Nephron progenitor cell (in vitro differentiated cells): ENCODE measurements at places on chromosomes 1 and 21.

- DNase-seq: no peak
Measured at GRCh38 chr1:1564268-1564667, 10.4 kb downstream of the SSU72 start.

DNA sequence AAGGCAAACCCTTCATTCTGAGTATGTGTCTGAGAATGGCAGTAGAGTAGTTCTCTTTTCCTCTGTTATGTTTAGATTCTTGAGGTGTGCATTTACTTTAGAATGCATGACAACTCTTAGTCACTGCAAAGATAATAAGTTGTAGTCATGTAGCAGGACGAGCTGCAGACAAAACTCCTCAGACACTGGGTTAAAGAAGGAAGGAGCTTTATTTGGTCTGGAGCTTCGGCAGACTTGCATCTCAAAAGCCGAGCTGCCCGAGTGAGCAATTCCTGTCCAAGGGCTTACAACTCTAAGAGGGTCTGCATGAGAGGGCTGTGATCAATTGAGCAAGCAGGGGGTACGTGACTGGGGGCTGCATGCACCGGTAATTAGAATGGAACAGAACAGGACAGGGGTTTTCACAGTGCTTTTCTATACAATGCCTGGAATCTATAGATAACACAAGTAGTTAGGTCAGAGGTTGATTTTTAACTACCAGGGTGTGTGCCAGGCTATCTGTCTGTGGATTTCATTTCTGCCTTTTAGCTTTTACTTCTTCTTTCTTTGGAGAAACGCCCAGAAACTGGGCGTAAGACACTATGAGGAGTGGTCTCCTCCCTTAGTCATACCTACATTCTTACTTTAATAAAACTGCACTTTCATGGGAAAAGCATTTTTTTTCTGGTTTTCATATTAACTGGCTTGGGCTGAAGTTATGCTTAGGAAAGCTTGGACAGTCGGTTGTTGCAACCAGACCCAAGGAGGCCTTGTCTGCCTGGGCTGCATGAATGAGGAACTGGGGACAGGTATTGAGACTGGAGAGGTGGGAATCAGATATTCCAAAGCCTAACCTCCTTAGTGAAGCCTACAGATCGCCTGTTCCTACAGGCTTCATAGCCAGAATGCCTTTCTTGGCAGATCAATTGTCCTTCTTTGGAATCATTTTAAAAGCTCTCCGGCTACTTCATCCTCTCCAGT lies 115.1 kb downstream of the RHOU start:
- DNase-seq: no peak

GRCh38 chr1:35222322-35223083 lies 29.6 kb upstream of the SFPQ start:
- DNase-seq: no peak

DNA sequence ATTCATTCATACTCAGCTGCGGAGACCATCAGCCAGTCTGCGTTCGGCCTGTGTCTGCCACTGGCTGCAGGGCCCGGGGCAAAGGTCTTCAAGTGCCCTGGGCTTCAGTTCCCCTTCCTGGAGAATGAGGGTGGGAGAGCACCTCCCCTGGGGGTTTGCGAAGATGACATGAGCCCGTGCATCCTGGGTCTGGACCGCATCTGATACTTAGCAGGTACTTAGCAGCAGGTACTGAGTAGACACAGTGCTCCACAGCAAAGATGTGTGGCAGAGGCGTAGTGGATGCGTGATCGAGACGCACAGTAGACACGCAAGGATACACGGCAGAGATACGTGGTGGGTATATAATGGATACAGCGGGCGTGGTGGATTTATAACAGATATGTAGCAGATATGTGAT lies 51.3 kb downstream of the PRKCZ start:
- DNase-seq: no peak

DNA sequence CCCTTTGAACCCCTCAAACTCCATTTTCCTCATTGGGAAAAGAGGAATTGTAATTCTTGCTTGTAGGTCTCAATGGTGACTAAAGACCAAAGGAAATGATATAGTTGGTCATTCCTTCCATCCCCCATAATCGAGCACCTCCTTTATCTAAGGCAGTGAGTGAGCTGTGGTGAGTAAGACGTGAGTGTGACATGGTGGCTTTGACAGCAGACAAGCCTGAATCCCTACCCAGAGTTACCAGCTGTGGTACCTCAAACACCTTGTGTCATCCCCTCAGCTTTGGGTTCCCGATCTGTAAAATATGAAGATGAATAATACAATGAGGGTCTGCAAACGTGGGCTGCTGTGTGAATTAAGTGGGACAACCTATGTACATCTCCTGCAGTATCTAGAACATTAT lies 8.4 kb downstream of the TRAF5 start:
- DNase-seq: no peak

DNA sequence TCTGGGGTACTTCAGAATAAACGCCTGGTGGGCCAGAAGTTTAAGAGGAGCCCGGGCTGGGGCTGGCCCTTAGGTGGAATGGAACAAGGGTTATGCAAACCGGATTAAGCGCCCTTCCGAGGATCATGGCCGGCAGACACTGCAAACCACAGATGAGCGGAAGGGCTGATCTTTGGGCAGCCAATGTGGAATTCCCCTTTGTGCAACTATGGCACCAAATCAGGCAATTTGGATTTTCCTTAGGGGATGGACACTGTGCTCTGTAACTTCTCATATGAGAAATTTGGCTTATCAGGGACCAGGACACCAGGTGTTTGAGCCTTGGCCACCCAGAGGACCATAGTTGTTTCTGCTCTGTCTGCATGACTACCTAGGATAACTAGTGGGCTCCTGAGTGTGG lies 5.7 kb upstream of the IL10 start:
- no peak for DNase-seq

- DNase-seq: no peak
Measured at GRCh38 chr1:10852486-10852885, 56.0 kb upstream of the CASZ1 start.

- peak; percentile 70 for DNase-seq
Measured at GRCh38 chr1:201309416-201309815, 26.1 kb downstream of the PKP1 start.

DNA sequence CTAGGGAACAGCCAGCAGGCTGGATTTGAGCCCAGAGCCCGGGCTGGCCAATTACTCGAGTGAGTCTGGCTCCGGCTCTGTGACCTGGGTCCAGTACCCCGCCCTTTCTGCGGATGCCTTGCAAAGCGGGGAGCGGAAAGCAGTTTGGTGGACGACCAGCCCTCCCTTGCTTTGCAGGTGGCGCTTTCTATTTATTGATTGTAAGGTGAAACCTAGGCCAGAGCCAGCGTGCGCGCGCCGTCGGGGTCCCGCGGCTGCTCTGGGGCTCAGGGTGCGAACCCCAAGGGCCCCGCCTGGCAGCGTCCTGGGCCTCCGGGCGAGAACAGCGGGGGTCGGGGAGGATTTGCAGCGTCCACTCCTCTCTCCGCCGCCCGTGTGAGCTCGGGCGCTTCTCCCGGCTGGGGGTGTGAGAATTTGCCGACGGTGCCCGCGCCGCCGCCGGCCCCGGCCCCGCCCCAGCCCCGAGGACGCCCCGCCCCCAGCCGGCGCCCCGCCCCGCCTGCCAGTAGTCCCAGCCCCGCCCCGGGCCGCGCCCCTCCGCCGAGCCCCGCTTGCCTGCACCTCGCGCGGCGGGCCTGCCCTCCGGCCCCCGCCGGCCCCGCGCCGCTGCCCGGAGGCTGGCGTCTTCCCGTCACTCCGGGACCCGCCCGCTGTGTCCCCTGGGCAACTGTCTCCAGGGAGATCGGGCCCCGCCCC lies 37.6 kb downstream of the PIK3CD start:
- peak; percentile 94 for DNase-seq

DNA sequence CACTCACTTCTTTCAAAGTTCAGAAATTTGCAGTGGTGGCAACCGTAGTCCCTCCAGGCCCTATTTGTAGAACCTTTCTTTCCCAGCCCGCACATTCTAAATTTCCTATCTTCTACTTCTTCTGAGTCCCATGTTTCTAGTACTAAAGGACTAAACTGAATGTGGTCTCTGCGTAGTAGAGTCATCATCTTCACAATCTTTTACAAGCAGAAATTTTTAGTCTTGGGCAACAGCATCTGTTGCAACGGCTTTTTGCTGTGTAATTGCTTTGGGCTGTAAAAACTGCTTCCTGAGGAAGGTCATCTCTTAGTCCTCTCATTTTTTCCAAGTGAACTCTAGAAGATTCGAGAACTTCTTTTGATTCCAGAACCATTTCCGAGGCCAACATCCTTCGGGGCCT lies 23.9 kb downstream of the VAV3 start:
- no peak for DNase-seq

DNA sequence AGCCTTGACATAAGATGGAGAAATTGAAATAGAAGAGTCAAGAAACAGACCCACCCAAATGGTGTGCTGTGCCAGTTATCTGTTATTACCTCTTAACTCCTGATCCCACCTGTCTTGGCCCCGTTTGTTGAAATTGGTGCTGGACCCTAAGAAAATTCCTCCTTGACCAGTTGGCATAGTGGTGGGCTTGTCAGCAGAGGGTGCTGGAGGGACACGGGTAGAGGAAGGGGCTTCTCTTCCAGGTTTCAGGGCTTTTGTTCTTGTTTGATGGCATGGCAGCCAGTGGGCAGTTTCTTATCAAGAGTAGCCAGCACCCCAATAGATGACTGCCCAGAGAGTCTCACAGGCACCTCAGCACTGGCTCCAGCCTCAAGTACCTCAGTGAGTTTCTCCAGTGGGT lies 51.6 kb downstream of the PCBP3 start:
- DNase-seq: peak; percentile 20

DNA sequence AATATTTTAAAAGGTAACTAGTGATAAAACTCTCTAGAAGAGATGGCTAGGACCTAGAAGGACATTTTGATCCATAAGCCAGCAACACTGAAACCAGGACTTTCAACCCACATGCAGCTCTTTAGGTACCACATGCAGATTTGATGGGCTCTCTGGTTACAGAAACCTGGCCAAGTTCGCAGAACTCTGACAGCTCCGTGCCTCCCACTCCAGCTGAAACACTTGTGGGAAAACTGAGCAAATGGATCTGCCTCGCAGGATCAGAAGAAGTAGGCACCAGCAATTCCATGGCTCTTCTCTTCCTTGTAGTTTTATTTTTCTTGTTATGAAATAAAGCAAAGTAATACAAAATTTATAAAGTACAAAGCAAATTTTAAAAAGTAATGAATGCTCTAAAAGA lies 58.5 kb downstream of the ST6GALNAC5 start:
- DNase-seq: no peak

- DNase-seq: peak; percentile 7
Measured at GRCh38 chr1:147579532-147579931, 38.2 kb downstream of the BCL9 start.

DNA sequence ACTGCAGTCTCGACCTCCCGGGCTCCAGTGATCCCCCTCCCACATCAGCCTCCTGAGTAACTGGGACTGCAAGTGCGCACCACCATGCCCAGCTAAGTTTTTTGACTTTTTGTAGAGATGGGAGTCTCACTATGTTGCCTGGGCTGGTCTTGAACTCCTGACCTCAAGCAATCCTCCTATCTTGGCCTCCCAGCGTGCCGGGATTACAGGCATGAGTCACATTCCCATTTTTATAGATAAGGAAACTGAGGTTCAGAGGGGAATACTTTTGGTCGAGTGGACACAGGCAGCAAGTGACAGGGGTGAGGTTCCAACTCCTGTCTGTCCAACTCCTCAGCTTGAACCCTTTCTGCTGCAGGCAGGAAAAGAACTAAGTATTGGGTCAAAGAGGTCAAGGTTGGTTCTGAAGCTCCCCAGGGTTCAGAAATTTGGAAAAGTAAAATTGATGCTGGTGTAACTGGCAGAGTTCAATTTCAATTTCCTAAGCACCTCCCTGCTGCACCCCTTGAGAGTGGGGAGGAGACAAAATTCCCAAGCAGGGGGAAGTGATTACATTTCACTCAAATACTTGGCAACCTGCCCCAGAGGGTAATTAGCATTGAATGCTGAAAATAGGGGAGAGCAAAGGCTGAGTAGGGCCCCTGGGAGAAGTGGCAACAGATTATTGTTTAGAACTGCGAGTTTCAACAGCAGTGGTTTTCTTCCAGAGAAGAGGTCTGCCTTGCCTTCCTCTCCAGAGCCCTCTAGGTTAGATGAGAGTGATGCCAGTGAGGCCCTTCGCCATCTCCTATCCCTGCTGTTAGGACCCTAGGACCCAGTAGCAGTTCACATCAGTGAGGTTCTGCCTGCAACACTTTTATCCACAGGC lies 17.5 kb upstream of the ALPL start:
- DNase-seq: no peak

DNA sequence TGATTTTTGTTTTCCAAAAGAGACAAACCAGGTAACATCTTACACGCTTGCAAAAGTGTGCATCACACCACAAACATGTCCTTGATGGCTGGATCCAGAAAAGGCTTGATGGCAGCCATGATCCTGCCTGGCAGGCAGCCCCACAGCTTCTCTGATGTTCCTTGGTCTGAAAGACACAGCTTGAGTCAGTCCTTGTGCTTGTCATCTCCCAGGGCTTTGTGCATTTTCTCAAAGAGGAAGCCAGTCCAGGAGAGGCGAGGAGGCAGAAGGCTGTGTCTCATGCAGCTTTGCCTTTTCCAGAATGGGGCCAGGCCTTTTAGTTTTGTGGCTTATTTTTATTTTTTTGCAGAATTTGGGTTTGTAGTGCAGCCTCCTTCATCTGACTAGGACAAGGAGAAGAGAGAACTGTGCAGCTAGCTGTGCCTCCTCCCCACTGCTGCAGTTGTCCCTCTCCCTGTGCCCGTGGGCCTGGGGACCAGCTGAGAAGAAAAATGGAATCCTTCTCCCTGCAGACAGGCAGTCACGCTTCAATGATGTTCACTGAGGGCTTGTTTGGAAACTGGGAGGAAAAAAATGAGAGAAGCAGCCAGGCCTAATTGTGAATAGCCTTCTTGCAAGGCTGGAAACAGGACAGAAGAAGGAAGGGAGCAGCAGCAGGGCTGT lies 7.4 kb downstream of the FNDC5 start:
- no peak for DNase-seq

- DNase-seq: no peak
Measured at GRCh38 chr1:222616525-222616924, 1.4 kb upstream of the MIA3 start.

DNA sequence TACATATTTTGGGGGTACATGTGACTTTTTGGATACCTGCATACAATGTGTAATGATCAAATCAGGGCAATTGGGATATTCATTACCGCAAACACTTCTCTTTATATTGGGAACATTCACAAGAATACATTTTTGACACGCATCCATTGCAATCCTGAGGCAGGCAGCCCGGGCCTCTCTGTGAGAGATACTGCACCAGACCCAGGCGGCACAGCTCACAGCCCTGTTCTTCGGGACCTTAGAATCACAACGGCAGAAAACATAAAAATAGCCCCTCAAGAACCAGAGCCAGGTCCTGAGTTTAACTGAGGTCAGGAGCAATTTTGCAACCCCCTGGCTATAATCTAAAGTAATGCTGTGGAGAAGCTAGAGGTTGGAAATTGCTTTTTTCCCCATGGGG lies 90.8 kb upstream of the PGBD5 start:
- DNase-seq: no peak

DNA sequence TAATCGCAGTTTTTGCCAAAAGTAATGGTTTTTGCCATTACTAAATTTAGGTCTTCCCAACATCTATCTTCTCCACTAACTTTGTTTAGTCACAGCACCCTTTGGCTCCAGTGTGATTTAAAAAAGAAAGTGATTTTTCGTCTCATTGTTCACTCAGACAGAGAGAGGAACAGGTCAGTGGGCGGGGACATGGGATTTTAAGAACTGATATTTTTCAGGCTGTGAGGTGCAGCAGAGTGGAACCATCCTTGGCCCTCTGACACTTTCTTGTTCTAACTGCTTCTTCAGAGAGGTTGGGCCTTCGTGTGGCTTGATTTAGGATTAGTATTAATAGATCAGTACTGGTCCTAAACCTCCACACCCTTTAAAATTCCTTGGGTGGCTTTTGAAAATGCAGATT lies 38.8 kb downstream of the CASQ2 start:
- DNase-seq: no peak

- no peak for DNase-seq
Measured at GRCh38 chr21:38915546-38915945, 109.8 kb downstream of the ETS2 start.
